ENCODE measurements at places on chromosomes 13 and 19.

GRCh38 chr13:81334481-81334880 is 993.6 kb upstream of the SPRY2 start:
- DNase-seq: no peak

GRCh38 chr19:8316351-8317125 is 4.6 kb downstream of the NDUFA7 start:
- no peak for DNase-seq

DNA sequence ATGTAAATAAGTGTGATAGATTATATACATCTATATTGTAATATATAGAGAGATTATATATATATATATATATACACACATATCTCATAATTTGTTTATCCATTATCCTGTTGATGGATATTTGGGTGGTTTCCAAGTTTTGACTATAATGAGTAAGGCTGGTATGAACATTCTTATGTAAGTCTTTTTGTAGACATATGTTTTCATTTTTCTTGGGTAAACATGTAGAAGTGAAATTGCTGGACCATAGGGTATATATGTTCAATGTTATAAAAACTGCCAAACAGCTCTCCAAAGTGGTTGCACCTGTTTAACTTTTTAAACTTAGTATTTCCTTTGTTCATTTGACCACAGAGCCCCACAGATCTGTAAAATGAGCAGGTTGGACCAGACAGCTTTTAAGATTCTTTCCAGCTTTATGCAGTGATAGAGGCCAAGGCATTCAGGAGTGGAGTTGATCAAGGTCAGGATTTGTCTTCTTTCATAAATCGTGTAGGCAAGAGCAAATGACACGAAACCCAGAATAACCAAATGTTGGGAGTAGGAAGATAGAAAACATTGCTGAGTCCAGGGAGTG is 21.7 kb upstream of the KATNAL1 start:
- DNase-seq: no peak

GRCh38 chr19:47210689-47211316 is 20.2 kb downstream of the BBC3 start:
- peak; percentile 55 for DNase-seq

GRCh38 chr13:98214707-98215106 is 37.6 kb upstream of the RNF113B start:
- no peak for DNase-seq

DNA sequence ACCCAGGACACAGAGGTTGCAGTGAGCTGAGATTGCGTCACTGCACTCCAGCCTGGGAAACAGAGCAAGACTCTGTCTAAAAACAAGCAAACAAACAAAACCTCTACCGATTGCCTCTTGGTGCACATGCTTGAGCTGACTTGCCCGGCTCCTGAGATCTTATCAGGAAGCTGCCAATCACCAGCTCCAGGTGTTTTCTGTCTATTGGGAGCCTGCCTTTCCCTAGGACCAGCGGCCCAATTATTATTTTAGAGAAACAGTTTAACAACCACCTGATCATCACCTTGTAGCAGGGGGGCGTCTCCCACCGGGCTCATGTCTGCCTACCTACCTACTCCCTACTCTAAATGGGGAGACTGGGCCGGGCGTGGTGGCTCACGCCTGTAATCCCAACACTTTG is 10.8 kb downstream of the CLEC4M start:
- DNase-seq: no peak

Measured in stimulated activated CD4-positive, alpha-beta T cell treated with anti-CD3 and anti-CD28 coated beads, TNF-alpha, amount 100 ng/mL, for 4 hours (primary cell).